NCI-H1436 (cell line): ENCODE measurements at places on chromosomes 3 and 15.

- no peak for DNase-seq
These were observed 55.0 kb downstream of the GLB1 start for GRCh38 chr3:33041909-33042308.

DNA sequence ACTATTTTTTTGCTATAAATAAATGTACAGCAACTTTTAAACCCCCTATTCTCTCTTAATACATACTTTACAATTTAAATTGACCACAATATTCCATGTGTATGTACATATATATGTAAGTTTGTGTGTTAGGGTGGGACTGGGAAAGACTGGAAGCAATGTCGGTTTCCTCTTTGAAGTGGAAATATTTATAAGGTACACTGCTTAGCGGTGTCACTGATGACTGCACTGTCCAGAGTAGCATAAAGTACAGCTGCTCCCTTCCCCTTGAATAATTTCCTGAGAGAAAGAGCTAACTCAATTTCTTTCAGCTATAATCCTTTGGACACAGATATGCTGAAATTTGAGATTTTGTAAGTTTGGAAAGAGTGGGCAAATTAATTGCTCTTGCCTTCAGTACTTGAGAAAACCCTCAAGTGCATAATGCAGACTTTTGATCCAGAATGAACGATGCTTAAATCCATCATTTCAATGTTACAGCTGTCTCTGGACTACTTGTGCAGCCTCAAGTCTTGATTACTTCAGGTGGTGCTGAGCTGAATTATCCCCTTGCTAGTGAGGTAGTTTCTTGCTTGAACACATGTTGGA is 267.0 kb upstream of the CFAP20DC start:
- no peak for DNase-seq

GRCh38 chr15:49185473-49185872 is 15.4 kb downstream of the GALK2 start:
- no peak for DNase-seq

GRCh38 chr15:67409175-67409574 is 111.8 kb upstream of the C15orf61 start:
- DNase-seq = no peak

- no peak for DNase-seq
These were observed 38.6 kb upstream of the SFMBT1 start for GRCh38 chr3:53084310-53085001.

DNA sequence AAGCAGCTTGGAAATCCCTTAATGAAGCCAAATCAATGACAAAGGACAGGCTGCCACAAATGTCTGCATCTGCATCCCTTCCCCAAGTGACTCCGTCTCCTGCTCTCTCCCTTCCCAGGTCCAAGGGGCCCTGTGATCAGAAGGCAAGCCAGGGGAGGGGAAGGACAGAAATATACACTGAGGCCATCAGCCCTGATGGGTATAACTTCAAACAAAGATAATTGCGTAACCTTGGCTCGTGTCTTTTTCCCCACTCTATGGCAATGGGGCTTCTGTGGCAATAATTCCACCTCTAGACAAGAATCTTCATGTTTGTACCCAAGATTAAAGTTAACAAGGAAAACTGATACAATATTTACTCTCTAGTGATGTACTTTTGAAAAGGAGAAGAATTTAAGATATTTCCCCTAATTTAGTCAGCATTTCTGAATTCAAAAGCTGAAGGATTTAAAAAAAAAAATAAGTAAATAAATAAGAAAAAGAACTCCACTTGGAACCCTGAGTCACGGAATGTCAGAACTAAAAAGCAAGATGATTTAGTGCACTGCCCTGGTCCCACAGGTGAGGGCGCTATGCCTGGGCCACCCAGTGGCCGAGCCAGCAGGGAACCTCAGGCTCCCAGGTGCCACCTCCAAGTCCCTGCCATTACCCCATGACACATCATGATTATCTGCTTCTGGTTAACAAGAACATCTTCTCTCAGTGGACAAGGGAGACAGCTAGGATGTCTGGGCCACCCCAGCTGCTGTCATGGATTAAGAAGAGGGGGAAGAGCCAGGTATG is 154.5 kb downstream of the STT3B start:
- DNase-seq = no peak

DNA sequence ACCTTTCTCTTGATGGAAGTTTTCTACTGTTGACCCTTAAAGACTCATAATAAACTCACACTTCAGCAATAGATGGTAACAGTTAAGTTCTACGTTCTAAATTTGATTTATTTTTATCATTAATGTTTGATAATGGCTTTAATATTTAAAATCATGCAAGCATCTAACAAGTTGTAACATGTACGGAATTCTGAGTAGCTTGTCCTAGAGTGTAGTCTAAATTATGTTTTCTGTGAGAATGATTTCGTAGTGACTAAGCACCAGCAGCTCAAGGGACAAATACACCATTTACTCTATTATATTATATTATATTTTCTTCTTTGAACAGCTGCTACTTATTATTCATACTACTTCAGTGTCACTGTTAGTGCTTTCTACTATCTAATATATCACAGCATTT is 345.6 kb downstream of the NLGN1 start:
- no peak for DNase-seq

- DNase-seq = no peak
These were observed 13.7 kb downstream of the NR2F2 start for GRCh38 chr15:96344060-96344705.

- no peak for DNase-seq
These were observed 119.2 kb upstream of the UBE2E1 start for GRCh38 chr3:23686519-23686918.

- no peak for DNase-seq
These were observed 24.7 kb upstream of the PRR23E start for GRCh38 chr3:127168271-127168670.

- no peak for DNase-seq
These were observed 10.6 kb downstream of the TPM1 start for GRCh38 chr15:63052961-63053698.

DNA sequence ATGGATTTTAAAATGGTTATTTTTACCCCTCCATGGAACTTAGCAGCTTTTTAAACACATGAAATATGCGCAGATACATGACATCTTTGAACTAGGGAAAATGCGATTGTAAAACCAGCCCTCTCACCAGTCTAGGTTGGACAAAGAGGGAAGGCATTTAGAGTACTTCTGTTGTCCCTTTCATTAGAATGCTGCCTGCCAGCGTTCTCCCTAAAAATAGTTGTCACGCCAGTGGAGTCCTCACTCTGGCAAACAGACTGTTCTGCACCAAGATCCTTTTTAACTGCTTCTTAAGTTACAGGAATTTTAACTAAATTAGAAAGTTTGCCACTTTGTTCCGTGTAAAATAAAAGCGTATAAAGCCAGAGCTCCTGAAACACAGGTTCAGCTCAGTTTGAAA is 295.3 kb downstream of the VPS13C start:
- no peak for DNase-seq

DNA sequence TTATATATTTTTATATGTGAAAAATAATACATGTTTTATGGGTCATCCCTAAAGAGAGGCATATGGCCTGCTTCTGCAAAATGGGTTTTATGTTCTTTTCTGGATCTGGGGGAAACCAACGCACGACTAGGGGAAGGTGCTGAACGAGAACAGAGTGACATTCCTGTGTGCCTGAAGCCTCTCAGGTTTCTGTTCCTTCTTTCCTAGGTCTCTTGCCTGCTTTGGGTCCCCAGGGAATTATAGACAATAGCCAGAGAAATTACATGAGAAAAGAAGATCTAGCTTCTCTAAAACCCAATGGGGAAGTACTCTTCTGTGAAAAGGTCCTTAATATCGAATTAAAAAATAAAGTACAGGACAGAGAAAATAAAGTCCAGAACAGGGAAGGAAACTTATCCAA is 66.5 kb downstream of the IGSF11 start:
- DNase-seq = no peak

DNA sequence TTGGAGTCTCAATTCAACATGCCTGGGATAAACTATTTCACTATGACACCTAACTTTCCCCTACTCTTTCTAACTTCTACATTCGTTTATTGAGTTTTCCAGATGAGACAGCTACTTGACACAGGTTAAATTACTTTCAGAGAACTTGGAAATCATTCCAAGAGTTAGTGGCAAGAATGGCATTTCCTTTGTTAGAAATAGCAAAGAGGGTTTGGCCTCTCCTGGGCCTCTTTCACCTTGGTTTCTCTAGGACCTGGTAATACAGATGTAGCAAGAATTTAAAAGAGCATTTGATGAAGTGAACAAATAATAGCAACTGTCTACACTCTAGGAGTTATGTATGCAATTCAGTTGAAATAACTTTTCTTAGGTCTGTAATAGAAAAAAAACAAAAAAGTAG is 748.9 kb downstream of the MECOM start:
- DNase-seq = no peak

DNA sequence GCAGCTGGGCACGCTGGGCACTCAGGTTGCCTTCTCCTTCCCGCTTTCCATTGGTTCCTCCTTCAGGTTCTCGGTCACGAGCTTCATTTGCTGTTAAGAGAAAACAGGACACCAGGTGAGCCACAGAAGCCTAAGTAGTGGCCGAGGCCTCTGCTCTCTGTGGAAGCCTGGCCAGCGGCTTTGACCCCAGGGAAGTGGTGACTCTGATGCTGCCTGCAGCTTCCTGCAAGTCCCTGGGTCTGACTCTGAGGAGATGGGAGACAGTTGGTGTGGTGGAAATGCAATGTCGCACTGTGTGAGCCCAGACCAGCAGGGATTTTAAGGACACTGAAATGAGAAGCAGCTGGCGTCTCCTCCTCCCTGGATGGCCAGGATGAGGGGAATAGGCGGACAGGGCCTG is 80.5 kb downstream of the SNRK start:
- no peak for DNase-seq

DNA sequence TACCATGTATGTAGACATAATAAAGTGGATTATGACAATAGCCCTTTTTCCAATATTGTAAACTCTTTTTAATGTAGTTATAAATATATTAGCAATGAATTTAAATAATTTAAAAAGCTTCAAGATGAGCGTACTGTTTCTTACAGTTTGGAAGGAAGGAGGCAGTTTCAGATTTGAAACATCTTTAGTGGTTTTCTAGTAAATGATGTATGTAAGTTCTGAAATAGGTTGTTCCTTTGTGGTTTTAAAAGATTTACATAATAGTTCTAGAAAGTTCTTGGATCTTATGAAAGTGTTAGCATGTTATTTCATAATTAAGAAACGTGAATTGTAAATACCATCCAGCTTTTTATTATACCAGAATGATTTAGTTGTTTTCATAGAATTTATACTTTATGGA is 16.0 kb downstream of the DNAJC19 start:
- no peak for DNase-seq

DNA sequence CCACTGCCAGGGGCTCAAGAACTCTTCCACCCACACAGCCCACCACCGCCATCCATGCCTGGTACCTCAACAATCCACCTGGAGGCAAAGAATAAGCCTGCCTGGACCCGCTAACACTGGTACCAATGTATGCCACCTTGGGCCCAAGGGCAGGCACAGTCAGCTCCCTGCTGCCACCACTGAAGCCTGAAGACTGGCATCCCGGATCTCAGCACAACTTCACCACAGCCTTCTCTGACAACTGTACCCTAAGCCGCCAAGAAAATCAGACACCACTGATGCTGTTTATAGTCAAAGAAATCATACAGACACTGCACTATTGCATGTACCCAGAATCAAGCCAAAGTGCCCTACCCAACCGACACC is 56.3 kb downstream of the IGSF11 start:
- no peak for DNase-seq

- no peak for DNase-seq
These were observed 125.6 kb downstream of the SRGAP3 start for GRCh38 chr3:9123840-9124239.

GRCh38 chr3:13141991-13142412 is 68.8 kb upstream of the IQSEC1 start:
- no peak for DNase-seq

- no peak for DNase-seq
These were observed 2.9 kb upstream of the NIT2 start for GRCh38 chr3:100331660-100332059.

DNA sequence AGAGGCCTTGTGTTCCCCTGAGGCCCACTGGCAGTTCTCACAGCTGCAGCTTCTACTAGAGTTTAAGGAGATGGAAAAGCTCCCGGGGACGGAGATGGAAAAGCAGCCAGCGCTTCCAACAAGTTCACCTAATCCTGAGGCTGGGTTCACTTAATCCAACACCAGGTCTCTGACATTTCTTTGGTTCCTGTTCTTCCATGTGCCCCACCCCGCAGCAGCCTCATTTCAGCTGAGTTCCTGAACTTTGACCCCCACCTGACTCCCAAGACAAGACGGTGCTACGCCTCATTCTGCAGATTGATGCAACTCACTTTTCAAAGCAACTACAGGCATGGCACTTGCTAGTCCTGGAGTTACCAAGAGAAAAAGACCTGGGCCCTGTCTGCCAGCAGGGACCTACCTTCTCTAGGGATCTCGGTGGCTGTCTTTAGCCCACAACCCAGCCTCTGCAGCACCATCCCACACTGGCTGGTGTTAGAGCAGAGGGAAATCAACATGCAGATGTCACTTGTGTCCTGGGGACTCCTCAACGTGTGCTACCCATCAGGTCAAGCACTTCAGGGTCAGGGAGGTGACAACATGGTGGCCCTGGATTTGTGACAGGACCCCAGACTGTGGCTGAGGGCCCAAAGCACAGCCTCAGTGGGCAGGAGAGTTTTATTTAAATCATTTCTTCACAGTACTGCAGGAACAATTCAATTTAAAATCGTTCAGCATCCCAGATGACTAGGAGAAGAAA is 406.1 kb downstream of the VPS13C start:
- no peak for DNase-seq

DNA sequence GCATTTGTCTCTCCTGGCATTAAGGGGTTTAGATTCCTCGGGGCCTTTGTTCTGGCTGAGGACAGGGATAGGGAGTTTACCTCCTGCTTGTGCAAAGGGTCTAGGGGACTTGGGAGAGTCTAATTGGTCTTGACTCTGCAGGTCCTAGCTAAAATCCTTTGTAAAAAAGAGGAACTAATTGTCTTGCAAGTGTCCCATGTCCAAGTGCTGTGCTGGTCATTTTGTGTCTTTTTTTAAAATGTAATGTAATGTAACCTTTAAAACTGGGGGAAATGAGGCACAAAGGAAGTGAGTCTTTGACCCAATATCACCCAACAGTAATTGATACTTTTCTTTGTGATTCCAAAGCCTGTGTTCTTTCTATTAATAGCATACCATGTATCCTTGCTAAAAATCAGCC is 14.9 kb upstream of the C3orf80 start:
- no peak for DNase-seq
